Esophagus squamous epithelium (tissue), 5 donors: ENCODE measurements at places on chromosomes 2 and 18.

- DNase-seq: no peak
Observed at GRCh38 chr2:123073371-123073770, 951.7 kb upstream of the CNTNAP5 start.

DNA sequence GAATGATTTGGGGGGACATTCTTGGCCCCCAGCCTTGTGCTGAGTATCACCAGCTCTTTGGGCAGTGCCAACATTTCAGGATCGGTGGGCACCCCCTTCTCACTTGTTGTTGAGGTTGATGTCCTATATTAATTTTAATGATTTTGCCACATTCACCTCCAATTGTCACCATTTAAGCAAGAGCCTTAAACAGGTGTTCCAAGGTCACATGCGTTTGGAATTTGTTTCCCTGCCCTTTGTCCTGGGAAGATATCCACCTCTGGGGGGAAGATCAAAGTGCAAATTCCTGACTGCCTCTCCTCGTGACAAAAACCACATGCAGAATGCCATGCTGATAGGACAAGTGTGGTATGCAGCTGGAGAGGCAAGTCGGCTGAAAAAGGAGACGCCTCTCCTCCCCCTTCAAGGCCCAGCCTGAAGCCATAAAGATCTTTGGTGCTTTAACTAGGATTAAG, 72.5 kb upstream of the ID2 start:
- no peak for DNase-seq

GRCh38 chr2:6723865-6724604, 141.7 kb downstream of the CMPK2 start:
- DNase-seq: no peak

- no peak for DNase-seq
Observed at GRCh38 chr18:8791171-8791651, 85.9 kb downstream of the MTCL1 start.

DNA sequence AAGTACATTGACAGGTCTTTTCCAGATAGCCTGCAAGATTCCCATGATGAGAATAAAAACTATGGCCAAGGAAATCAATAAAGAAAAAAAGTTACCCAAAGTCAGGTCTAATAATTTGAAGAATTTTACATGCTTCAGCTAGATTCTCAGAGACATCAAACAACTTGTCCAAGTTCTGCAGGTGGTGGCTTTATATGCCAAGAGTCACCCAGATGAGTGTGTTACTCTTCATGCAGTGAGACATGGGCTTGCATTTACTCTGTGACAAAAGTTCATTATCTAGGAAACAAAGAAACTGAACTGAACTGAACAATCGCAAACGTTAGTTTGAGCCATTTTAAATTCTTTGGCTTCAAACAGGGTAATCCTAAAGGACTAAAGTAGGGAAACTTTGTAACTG, 548.5 kb upstream of the SYT4 start:
- DNase-seq: no peak

DNA sequence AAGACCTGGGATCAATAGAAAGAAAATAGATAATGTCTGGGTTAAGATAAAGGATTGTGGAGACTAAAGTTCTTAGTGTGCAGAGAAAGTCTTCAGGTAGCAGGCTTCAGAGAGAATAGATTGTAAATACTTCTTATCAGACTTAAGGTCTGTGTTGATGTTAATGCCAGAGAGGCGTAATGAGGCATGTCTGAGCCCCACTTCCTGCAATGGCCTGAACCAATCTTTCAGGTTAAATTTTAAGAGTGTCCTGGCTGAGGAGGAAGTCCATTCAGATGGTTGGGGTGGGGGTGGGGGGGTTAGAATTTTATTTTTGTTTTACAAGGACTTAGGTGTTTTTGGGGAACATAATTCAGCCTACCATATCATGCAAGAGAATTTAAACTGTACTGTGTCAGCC, 129.5 kb downstream of the EVA1A start:
- no peak for DNase-seq
